ENCODE measurements at places on chromosomes 4 and X.

GRCh38 chr4:123343400-123344041, 53.1 kb upstream of the SPRY1 start:
- DNase-seq, result no peak

DNA sequence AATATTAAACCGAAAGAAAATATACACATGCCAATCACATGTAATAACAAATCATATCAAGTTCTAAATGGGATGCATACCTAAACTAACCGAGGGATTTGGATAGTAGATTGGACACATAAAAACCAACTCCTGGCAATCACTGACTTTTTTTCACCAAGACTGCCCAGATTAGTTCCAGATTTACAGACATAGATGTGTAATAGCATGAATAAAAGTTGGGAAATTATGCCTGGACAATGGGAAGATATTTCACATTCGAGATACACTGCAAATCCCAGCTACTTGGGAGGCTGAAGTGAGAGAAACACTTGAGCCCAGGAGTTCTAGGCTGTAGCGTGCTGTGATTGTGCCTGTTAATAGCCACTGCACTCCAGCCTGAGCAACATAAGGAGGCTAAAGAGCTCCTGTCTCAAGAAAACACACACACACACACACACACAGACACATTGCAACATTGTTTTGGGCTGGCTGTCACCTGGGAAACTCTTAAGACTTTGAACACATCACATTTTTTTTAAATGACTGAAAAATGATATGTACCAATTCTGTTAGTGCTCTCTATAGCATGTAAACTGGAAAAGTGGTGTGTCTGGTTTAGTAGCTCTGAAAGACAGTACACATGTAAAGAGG, 5.7 kb downstream of the RAB40A start:
- no peak for DNase-seq

GRCh38 chr4:124868495-124868894, 156.0 kb upstream of the ANKRD50 start:
- no peak for DNase-seq

DNA sequence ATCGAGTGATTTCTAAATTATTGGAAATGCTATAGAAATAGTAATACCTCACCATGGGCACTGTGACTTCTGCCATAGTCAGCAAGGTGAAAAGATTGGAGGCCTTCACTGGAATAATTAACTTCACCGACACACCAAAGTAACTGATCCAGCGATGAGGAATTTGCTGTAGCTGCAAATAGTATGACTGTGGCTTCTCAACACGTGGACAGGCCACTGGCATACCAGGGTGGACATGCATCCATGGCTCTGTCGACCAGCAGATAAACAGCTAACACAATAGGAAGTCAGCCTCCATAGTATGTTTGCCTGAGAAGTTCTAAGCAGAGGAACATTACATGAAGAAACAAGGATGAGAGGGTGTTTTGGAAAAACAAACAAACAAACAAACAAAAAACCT, 10.9 kb upstream of the FAT4 start:
- DNase-seq, result no peak

DNA sequence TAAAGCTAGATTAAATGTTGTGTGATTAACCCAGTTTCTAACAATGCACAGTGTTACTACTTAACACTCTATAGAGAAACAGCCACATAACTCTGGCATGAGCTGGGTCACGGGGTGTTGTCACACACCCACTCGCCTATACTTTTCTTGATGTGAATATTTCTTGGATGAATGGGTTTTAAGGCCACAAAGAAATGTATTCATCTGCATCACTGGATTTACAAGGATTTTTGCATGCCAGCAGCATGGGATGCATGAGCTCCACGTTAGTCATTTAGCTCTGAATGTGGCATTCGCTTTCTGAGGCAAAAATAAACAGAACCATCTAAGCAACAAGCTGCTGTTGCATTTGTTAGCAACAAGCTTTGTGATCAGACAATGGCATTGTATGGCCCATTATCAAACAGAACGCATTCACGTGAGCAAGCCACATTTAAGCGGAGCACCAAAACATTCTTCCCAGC, 89.7 kb downstream of the LRP2BP start:
- DNase-seq, result no peak

GRCh38 chrX:17380221-17380620, 5.2 kb downstream of the NHS start:
- DNase-seq, result no peak

- DNase-seq, result no peak
These were observed 39.2 kb downstream of the AFAP1 start for GRCh38 chr4:7900334-7900909.

GRCh38 chr4:181971411-181971810, 271.8 kb upstream of the TENM3 start:
- no peak for DNase-seq

DNA sequence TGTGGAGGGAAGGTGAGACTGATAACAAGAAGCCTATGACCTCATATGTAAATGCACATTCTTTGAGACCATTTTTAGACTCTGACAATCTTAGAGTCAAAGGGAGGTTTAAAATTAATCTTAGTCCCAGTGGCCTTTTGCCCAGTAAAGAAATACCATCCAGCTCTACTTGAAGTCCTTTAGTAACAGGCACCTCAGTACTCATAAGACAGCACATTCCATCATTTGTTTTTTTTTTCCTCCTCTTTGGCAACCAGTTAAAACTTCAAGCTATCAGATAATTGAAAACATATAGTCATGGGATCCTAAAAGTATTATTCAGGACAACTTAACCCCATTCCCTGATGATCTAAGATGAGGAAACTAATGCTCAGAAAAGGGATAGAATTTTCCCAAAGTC, 4.6 kb downstream of the EDA2R start:
- DNase-seq, result no peak

- DNase-seq, result no peak
These were observed 63.1 kb downstream of the ANXA5 start for GRCh38 chr4:121633653-121634052.

DNA sequence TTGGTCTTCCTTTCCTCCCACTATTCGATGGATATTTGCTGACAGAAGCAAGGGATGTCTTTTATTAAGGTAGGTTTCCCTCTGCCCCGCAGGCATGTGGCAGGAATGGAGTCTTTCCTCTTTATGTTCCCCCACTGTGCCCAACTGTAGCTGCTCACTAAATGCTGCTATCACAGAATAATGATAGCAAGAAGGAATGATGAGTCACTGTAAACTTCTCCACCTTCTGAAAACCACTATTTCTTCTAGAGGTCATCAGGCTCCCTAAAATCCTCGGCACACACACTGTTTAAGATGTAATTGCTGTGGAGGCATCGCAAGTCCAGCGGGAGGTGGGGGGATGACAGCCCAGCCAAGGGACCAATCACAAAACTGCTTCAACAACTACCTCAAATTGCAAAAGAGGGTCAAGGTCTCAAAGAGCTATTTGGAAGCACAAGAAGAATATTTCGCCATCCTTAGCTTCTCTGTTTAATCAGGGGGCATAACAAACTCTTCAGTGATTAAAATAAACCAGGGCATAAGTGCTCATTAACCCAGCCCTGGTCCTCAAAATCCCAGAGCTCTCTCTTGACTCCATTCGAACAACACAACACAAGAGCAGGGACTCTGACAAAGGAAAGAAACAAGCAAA, 13.9 kb downstream of the QDPR start:
- no peak for DNase-seq

DNA sequence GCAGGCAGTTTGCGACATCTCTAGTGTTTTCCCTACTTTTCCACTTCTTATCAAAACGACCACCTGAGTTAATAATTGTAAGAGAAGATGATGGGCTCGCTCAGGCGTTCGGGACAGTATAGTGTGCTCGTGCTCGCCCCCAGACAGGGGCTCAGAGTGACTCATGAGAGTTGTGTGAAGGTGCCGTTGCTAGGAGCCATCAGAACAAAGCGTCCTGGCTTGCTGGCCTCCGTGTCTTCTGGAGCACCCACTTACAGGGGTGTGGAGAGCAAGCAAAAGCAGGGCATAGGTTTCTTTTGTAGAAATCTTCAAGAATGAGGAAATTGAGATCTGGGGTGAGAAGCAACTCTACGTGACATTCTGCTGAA, 73.0 kb upstream of the ADGRG2 start:
- no peak for DNase-seq

- DNase-seq, result no peak
These were observed 1548.7 kb downstream of the RPA4 start for GRCh38 chrX:98432413-98432812.

DNA sequence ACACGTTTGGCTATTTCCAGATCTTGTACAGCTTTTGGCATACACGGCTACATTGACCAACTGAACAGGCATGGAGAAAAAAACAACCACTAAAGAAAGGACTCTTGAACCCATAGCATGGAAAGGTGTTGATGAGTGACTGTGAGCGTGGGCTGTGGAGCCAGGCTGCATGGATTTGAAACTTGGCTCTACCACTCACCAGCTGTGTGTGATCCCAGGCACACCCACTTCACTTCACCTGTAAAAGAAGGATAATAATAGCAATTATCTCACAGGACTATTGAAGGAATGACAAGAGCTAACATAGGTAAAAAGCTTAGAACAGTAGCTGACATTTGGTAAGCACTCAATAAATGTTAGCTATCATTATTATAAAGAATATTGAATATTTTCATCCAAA, 301.7 kb upstream of the CPEB2 start:
- DNase-seq, result no peak

- no peak for DNase-seq
These were observed 867.3 kb downstream of the RPA4 start for GRCh38 chrX:97751016-97751415.

DNA sequence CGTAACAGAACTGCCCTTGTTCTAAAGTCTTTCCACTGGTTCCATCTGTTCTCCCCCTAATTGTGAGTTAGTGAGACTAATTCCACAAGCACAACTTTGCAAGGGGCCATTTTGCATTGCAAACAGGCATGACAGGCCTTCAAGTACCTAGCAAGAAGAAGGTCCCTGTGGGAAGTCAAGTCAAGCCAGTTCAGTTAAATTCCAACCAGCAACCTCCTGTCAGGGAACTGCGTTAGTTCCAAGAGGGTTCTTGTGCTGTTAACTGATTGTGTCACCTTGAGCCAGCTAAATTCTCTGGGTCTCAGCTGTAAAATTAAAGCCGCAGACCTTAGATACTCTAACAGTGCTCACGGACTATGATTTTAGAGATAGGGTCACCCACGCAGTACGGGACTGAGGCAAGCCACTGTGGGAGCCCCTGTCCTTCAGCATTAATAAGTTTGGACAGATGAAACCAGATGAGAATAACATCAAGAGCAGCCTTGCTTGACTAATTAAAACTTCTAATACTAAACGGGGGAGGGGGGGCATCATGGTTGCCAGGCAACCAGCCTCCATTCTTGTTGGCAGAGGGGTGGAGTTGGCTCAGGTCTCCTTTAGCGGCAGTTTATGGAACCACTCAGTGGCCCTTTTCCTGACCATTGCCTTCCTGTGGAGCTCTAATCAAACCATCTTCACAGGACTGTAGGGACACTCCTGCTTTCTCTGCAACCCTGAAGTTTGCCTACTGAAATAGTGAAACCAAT, 24.1 kb upstream of the TMEM150C start:
- no peak for DNase-seq

DNA sequence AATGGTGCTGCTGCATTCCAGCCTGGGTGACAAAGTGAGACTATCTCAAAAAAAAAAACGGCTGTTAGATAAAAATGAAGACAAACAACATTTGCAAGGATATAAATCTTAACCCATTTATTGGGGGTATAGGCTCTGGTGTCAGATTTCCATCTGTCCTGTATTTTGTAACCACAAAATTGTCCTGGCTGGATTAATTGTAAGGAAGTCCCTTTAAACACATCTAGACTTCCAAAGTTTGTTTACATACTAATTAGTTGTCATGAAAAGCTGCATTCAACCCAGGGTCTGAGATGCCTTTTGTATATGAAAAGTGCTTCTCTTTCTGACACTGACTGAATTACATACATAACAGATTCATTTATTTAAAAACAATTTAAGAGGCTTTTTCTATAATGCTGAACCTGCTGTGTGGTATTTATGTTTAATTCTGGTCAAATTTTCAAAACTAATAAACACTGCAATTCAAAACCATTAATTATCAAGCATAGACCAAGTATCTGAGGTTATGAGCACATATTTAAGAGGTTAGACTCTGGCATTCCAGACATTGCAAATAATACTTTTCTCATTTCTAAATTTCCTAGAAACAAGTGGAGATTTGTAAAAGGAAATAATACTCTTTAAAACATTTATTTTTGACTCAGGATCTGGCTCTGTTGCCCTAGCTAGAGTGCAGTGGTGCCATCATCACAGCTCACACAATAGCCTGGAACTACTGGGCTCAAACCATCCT, 17.5 kb upstream of the UGDH start:
- no peak for DNase-seq

DNA sequence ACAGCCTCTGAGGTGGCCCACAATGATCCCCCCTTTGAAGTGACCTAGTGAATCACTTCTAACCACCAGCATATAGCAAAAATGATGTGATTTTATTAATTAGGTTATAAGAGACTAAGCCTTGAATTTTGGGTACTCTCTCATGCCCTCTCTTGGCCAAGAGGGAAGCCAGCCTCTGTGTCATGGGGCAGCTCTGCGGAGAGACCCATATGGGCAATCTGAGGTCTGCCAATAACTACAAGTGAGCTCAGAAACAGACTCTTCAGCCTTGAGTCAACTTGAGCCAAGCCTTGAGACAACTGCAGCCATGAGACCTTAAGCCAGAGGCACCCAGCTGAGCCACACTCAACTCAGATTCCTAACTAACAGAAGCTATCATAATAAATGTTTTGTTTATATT, 45.7 kb downstream of the MANBA start:
- no peak for DNase-seq

- no peak for DNase-seq
These were observed 138.0 kb upstream of the USP9X start for GRCh38 chrX:40947276-40947675.

DNA sequence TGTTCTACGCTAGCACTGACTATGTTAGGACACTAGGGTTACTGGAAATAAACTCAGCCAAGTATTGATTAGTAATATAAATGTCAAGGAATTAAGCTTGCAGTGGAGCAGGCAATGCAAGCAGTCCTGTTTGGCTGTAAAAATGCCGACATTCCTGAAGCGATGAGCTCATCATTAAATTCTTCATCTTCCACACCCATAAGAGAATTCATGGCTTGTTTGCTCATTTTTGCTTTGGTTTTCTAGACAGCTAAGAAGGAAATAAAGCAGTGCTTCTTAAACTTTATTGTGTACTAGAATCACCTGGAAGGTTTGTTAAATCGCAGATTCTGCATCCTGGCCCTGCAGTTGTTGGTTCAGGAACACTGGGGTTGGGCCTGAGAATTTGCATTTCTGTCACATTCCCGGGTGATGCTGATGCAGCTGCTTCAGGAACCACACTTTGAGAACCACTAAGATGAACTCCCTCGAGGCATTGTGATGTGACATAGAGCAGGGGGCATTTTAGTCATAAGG, 17.8 kb downstream of the ANXA3 start:
- no peak for DNase-seq

- no peak for DNase-seq
These were observed 241.1 kb upstream of the TLL1 start for GRCh38 chr4:165631912-165632311.

GRCh38 chr4:171896426-171896825, 83.2 kb downstream of the GALNTL6 start:
- no peak for DNase-seq

- DNase-seq, result no peak
These were observed 7.9 kb upstream of the SLC25A43 start for GRCh38 chrX:119391279-119391678.

- no peak for DNase-seq
These were observed 25.4 kb upstream of the PPP1R2C start for GRCh38 chrX:42803320-42803719.

- no peak for DNase-seq
These were observed 93.3 kb downstream of the CCSER1 start for GRCh38 chr4:90220459-90220858.
